ENCODE measurements at places on chromosomes 7 and 10.

DNA sequence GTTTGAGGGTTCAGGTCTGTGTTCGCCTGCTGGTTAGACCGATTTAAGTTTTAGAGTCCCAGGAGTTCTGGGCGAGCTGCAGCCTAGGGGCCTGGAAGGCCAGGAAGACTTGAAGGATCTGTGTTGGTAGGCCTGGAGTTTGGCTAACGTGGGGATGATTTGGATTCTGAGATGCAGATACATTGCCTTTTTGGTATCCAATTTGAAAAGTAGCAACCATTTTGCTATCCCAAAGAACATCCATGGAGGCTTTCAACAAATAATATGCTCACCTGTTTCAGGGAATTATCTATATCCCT is 433 bp upstream of the TRIM4 start:
- DNase-seq: no peak

DNA sequence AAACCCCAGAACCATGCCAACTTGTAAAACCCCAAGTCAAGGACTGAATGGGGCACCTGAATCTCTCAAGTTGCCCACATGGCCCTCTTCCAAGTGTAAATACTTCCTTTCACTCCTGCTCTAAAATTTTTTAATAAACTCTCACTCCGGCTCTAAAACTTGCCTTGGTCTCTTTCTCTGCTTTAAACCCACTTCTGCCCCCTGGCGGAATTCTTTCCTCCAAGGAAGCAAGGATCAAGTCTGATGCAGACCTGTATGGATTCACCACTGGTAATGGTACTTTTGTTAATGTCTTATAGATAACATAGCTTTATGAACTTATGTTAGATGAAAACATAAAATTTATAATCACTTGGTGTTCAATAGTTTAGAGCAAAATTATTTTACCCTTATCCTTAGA is 33.8 kb downstream of the SLC16A9 start:
- no peak for DNase-seq

GRCh38 chr10:63917363-63917762 is 396.2 kb downstream of the REEP3 start:
- no peak for DNase-seq

DNA sequence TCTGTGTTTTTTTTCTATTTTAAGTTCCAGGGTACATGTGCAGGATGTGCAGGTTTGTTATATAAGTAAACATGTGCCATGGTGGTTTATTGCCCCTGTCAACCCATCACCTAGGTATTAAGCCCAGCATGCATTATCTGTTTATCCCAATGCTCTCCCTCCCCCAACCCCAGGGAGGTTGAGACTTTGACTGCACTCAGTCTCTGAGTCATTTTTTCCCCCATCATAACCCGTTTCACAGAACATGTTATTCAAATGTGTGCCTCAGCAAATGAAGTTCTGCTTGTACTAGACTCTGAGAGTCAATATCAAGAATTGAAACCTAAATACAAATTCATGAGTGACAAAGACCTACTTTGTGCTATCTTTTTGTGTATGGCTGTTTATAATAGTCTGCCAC is 70.0 kb upstream of the CYP26C1 start:
- DNase-seq: no peak

DNA sequence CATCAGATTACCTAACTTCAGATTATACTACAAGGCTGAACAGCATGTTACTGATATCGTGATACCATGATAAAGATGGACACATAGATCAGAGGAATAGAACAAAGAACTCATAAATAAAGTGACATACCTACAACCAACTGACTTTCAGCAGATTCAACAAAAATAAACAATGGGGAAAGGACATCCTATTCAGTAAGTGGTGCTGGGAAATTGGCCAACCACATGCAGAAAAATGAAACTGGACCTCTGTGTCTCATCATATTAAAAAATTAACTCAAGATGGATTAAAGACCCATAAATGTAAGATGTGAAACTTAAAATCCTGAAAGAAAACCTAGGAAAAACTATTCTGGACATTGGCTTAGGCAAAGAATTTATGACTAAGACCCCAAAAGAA is 158.6 kb downstream of the ZEB1 start:
- DNase-seq: no peak

- no peak for DNase-seq
Observed at GRCh38 chr7:19116121-19117090, 1.0 kb downstream of the TWIST1 start.

GRCh38 chr10:43444897-43445466 is 8.1 kb downstream of the ZNF487 start:
- DNase-seq: no peak

- DNase-seq: no peak
Observed at GRCh38 chr7:93690021-93690420, 115.5 kb upstream of the CALCR start.

DNA sequence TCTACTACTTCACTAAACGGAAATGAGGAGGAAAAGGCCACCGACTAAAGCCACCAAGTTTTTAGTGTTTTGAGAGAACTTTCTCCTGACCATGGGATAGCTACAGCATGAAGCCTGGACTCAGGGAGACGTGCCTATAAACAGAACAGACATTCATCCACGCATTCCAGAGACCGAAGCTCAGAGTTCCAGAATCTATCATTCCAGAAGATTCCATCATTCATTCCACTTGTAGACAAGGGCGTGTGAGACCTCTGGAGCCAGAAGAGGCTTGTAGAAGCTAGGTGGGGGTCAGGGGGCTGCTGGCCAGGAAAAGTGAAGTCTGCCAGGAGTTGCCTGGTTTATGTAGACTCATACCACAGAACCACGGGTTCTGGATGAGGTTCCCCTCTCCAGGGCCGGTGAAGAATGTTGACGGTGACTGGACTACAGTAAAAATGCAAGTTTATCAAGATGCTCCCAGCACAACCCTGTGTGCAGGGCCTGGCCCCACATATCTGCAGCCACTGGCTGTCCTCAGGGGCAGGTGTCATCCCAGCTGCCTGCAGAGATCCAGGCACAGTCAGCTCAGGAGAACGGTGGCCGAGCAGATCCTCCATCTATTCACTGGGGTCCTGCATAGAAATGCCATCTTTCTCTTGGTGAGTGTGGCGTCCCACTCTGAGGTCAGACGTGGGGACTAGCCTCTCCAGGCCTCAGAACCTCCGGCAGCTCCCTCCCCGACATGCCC is 215.7 kb downstream of the USP6NL start:
- no peak for DNase-seq

DNA sequence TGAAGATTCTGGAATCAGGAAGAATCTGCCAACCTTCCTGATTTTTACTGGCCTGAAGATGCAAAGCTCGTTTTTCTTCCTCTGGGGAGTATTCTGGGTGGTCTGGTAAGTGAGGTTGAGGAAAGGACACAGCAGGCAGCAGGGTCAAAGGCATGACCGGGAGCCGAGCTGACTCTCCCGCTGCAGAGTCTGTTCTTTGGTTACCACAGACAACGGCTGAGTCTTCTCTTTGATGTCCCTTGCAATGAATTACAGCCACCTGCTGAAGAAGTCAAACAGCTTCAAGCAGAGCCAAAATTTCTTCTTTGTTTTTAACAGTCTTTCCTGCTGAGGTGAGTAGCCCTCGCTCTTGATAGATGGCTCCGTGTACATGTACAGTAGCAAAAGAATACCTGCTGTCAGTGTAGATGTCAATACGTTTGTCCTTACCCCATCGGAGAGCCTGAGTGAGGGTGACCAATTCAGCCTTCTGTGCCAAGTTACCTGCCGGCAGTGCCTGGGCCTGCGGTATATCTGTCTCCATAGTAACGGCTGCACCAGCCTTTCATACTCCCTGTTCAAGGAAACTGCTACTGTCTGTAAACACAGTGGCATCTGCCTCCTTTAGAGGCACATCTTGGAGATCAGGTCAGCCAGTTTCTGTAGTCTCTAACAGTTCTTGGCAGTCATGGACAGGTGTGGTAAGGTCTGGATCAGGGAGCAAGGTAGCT is 76.4 kb downstream of the PRR15 start:
- DNase-seq: no peak

DNA sequence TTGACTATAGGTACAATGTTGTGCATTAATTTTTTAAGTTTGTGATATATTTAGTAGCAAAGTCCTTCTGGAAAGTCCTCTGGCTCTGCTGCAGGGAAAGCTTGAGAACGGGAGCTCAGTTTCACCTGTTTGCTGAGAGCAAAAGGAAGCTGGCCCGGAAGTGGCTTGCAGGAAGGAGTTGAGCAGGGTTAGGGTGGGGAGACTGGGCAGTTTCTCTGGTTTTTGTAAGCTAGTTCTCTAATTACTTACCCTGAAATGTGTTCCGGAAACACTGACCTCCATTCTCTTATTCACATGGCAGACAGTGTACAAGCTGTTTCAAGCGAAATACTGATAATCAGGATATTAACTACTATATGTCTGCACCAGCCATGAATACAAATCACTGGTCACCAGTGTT is 22.3 kb downstream of the MAP3K8 start:
- DNase-seq: no peak

GRCh38 chr7:37289781-37290180 is 158.9 kb downstream of the ELMO1 start:
- no peak for DNase-seq

DNA sequence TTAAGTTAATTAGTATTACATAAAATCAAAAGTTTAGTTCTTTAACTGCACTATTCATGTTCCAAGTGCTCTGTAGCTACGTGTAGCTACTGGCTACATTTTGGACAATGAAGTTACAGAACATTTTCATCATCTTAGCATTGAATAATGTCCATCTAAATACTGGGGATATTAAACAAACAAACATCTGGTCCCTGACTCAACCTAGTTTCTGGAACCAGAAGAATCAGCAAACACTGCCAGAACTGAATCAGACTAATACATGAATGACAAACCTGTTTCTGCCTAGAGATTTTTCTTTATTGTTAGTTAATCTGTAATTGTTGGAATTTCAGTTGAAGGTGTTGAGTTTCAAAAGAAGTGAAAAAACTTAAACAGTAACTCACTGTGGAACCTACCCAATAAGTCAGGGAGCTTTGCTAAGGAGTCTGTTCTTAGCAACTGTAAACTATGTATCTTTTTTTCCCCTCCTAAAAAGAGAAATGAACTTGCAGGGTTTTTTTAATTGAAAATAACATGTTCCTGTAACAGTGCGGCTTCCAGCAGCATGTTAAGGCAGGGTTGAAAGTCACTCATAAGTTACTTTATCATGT is 58.3 kb downstream of the CDK13 start:
- no peak for DNase-seq

DNA sequence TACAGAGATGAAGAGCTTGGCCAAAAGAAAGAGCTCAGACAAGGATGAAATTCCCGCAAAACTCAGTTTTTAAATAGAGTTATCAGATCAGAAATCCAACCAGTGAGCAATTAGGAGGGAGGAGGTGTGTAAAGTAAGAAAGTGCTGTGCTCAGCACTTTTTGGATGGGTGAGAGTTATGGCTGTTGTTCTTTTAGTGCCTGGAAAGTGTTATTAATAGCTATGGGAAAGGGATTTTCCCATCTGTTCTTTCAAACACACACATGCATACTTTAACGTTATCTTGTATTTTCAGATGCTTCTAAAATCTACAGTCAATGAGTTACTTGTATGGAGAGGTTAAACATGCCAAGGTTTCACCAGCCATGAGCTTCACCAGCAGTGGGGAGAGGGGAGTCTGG is 107.3 kb upstream of the TMEM72 start:
- no peak for DNase-seq

GRCh38 chr10:62394556-62395018 is 20.4 kb downstream of the ZNF365 start:
- no peak for DNase-seq

DNA sequence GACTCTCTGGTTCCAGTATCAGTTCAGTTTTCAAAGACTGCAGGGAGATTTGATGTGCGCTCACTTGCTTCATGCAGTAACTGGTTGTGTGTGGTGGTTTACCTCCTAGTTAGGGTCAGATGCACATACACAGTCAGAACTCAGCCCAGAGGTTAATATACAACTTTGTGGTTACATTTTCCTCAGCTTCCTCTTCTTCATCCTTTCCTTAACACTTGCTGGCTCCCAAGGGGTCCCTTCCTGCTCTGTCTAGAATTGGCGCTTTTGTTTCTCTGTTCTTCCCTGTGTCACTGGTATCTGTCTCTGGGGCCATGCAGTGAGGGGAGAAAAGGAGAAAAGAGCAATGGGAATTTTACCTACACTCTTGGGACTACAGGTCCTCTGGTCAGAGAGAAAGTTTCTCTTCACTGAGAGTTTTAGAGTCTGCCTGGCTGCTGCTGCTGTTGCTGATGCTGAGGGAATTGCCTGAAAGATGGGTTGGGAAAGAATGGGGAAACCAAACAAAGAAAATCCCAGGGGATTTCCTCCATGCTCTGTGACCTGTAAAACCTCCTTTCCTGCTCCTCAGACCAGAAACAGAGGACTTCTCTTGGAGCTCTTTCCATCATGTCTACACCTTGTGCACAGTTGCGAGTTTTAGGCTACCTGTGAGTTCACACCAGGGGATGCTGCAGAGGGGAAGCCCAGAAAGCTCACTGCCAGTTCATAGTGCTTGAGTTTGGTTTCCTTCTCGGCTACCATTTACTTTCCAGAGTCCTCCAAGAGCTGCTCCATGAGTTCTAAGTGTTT is 74.6 kb downstream of the WDFY4 start:
- no peak for DNase-seq

DNA sequence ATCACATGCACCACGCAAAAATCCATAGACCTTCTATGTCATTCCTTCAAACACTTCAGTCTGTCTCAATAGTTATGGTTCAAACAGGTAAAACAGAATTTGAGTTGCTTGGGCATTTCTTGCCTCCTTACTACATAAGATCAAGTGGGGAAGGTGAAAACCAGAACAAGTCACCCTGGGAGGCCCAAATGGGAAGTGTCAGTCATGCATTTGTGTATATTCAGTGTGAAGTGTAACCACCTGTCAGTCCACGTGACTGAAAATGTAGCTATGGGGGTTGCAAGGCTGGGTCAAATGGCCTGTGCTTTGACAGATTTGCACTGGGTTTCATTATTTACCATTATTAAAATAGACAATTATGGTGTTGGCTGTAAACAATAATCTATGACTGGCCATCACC is 176.6 kb upstream of the VIPR2 start:
- no peak for DNase-seq

GRCh38 chr10:66538371-66538770 is 387.5 kb upstream of the LRRTM3 start:
- no peak for DNase-seq

DNA sequence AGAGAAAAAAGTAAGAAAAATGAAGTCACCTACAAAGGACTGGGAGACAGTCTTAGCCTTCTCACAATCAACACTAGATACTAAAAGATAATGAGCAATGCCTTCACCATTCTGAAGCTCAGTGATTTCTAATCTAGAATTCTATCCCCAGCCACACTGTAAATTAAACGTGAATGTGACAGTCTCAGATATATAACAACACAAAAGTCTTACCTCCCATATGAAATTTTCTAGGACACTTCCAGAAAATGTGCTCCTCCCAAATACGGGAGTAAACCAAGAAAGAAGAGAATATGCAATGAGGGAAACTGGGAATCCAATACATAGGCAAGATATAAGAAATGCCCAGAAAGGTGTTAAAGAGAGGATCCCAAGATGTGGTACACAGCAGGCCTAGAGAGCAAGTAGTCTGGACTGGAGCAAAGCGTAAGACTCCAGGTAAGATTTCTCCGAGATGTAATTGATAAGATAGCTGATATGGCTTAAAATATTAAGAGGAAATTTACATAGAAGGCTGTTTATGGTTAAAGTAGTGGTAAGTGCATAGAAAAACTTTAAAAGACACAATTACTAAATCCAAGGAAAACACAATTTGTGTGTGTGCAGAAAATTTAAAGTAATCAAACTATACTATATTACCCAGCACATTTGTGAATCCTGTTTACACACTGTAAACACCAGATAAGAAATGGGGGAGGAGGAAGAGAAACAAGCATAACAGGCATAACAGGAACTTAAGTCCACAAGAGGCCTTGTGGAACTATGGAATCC is 44.1 kb downstream of the SGMS1 start:
- DNase-seq: no peak

GRCh38 chr7:131071786-131072504 is 255.7 kb upstream of the MKLN1 start:
- DNase-seq: no peak
